GM12864 (cell line): ENCODE measurements at places on chromosomes 2 and 18.

DNA sequence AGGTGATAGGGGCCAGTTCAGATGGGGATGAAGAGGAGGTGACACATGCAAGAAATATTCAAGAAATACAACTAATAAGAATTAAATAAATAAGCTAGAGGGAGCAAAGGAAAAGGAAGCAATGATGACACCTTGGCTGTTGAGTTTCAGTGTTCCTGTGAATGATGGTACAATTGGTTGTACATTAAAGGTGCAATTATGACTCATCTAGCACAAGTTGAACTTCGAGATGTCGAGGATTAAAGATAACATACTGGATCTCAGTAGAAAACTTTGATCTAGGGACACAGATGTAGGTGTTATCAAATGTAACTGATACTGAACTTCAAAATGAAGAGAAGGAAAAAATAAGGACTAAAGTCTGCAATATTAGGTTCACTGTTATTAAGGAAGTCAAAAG lies 760.6 kb upstream of the CHAC2 start:
- no peak for DNase-seq

DNA sequence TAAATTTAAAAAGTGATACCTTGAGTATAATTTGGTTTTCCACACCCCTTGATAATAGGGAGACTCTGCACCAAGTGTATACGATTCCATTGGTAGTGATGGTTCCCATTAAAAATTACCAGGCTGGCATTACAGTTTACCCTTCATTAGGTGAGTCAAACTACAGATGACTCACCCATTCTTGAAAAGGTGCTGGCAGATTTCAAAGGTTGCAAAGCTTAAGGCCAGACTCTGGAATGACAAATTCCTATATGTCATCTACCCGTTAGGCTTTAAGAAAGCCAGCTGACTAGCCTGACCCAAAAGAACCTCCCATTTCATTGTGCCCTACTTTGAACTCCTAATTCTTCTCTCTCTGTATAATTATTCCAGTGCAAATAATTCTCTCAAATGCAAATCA lies 124.4 kb downstream of the LRRTM4 start:
- no peak for DNase-seq

DNA sequence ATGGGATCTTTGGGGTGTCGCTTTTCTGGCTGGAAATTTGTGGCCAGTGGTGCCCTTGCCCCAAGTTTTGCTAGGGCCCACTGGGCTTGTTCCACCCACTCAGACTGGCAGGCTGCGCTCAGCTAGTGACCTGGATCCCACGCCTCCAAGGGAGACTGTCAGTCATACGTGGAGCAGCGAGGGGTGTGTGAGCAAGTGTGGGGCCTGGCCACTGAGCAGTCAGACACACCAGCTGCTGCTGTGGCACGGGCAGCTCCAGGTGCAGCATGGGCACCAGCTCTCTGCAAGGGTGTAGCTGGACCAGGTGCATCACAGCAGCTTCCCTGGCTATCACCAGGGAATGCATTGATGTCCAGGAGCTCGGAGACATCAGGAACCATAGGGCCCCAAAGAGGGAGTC lies 327.0 kb downstream of the NR4A2 start:
- no peak for DNase-seq

DNA sequence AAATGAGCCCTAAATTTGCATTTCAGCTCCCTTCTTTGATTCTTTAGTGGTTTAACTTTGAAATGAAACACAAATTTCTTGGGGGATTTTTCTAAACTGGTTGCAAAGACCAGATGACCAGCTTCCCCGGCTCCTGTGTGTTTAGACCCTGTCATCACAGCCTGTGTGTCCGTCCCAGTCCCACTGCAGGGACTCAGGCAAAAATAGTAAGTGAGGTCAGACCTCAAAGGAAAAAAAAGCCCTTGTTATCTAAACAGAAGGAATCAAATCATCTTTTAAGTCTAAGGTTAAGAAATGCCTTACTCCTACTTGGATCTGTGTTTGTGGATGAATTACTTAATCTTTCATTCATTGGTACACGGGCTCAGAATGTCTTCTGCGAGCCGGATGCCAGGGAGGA lies 423.7 kb downstream of the LPIN1 start:
- no peak for DNase-seq

DNA sequence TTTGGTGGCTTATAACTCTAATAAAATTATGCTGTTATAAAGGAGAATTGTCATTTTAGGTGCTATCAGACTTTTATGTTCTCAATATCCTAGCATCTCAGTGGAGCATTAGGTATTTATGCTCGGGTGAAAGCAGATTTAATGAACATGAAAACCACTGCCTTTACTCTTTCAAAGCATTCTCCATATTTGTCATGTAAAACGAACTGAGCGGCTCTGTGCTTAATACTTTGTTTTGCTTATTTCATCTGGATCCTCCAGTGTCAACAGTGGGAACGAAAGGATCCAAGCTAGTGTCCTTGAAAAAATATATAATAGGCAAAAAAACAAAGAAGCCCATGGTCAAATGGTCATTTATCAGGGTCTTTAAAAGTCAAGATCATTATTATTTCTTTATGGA lies 53.5 kb downstream of the THSD7B start:
- no peak for DNase-seq

DNA sequence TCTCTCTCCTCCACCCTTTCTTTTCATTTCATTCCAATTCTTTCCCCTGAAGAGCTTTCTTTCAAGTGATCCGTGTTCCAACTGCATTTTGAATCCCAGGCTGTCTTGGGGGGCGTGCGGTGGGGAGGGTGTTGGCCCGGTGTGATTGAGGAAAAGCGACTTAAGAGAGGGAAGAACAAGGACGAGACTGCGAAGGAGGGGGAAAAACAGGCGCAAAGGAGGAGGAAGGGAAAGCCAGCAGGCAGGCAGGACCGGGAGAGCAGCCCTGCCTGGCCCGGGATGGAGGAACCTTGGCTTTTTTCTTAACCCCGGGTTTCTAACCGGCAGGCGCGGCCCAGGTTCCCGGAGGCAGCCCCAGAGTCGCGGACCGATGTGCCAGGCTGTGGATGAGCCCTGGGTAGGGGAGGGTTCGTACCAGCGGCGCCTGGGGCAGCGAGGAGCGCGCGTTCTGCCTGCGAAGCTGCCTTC lies 1.3 kb downstream of the ADCYAP1 start:
- no peak for DNase-seq

DNA sequence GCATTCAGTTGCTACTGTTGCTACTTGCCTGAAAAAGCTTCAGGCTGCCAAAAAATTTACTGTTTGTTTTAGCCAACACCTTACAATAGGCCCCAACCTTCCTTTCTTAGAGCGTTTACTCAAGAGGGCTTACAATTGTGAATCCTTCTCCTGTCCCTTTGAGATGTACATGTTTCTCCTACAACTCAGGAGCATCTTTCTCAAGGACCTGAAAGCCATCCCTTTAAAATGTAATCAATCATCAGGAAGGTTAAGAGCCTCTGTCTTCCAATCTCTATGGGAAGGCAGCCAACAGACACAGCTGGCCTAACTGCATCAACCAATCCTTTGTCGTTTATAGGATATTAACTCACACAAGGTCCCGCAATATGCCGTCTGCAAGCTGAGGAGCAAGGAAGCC lies 3.4 kb upstream of the IER3IP1 start:
- DNase-seq, result no peak

DNA sequence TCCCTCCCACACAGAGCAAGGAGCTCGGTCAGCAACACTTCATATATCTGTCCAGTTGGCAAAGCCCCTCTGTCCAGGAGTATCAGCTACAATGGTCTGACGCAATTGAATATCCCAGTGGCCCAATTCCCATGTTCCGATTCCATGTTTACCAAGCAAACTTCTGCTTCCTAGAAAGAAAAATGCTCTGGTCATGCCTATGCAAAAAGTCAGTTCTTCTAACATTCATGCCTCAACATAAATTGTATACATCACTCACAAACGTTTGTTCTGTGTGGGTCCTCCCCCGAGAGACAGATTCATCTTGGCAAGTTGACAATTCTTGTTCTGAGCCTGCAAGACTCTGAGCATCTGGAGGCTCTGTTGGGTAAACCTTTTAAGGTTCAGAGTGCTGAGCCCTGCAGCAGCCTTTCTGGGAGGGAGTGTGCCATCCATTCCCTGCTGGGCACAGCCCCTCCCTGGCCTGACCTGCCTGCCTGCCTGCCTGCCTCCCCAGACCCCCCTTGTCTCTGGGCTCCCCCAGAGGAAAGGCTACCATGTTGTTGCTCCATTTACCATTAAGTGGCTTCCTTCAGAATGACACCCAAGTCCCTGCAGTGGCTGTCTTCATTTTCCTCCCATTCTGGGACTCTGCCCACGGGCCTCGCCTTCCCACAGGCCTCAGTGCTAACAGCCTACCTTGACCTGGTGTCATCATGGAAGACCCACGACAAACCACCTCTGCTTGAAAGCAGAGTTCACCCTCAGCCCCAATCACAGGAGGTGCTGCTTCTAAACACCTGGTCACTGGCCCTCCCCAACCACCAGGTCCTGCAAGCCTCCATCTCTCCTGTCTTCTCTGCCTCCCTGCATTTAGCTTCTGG lies 37.6 kb upstream of the TAF1B start:
- no peak for DNase-seq

- DNase-seq, result no peak
Measured at GRCh38 chr2:160942476-160943142, 217.6 kb upstream of the TANK start.

DNA sequence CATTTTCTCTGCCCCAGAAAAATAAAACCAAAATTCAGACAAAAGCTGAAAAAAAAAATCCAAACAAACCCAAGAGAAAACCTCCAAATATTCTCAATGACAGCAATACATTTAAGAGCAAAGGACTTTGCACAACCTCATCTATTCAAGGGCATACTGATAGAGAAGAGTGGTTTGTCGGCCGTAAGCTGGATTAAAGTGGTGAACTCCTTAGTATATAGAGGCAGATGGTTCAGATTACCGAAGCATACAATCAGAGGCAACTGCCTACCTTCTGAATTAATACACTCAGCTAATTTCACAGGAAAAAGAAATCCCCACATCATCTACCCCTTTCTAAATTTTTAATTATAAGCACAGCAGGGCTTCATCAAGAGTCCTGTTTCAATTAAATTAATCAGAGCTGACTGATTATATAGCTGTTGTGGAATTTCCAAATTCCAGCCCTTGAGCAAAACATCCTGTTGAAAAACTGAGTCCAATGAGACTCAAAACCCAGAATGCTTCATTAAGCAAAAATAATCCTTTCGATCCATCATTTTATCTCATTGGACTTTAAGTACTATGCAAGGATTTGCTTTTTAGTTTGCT lies at the start of gene CPLX4:
TSS of gene CPLX4 (minus strand) at position 190 of the 591 bp plus-strand sequence. CDS start at position 3, 187 bp downstream.
- DNase-seq, result no peak

DNA sequence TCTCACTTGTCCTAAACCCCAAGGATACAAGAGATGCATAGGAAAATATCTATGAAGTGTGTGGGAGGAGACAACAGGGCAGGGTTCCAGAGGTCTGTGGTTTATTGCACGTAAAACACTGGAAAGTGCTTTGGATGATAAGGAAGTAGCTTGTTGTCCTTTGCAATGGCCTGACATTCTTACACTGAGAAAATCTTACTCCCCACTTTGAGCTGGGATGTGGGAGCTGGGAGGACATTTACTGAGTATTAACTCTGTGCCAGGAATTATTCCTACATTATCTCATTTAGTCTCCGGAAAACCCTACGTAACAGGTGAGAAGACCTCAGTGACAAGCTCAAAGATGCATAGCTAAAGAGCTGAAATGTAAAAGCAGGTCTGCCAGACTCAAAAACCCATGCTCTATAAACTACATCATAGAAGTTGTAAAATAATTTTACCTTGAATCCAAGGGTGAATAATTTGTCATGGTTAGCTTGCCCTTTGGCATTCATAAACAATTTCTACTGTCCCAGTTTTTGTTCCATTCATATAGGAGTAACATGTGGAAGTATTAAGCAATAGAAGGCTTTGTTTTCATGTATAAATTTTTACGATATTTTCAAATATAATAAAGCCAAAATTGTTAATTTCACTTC lies 9.2 kb upstream of the GALNT3 start:
- DNase-seq, result no peak

GRCh38 chr2:219570924-219571310 lies 422 bp downstream of the OBSL1 start:
- DNase-seq, result no peak

DNA sequence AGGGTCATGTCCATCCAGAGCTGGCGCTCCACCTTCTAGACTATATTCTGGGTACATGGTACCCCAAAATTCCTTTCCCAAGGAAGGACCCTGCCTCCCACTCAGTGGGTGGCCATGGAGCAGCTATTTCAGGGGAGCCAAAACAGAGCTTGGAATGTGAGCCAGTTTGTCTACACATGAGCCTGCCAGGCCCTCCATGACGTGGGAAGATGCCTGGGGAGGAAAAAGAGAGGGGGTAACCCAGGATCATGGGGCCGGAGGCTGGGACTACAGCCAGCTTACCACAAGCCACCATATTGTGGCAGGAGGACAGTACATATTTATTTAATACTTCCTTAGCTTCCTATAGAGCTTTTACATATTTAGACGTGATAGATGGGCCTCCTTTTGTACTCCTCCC lies 414.7 kb upstream of the TNP1 start:
- DNase-seq, result no peak

- DNase-seq, result no peak
Measured at GRCh38 chr2:148896136-148896535, 21.1 kb downstream of the KIF5C start.

DNA sequence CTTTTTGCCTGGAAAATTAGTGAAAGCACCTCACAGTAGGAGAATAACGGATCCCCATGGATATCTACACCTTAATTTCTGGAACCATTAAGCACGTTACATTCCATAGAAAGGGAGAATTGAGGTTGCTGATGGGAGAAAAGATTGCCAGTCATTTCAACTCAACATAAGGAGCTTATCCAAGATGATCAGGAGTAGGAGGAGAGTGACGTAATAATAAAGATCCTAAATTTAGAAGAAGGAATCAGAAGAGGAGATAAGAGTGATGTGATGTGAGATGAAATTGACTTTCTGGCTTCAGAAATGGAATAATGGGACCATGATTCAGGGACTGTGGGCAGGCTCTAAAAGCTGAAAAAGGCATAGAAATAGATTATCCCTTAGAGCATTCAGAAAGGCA lies 1017.8 kb upstream of the CHAC2 start:
- no peak for DNase-seq

DNA sequence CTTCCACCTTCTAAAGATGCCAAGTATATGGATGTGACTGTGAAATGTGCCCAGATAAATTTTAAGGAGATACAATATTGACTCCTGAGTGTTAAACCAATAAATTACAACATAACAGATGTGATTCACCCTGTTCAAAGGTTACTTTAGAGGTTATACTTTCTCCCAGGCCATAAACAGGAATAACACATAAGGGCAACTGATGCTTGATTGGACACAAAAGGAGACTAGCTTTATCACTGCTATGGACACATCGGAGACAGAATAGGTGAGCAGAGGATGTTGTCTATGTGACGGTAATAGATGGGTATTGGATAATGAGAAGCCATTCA lies 31.9 kb upstream of the SLC25A52 start:
- DNase-seq, result no peak

- no peak for DNase-seq
Measured at GRCh38 chr2:96139181-96139758, 968 bp upstream of the ASTL start.

DNA sequence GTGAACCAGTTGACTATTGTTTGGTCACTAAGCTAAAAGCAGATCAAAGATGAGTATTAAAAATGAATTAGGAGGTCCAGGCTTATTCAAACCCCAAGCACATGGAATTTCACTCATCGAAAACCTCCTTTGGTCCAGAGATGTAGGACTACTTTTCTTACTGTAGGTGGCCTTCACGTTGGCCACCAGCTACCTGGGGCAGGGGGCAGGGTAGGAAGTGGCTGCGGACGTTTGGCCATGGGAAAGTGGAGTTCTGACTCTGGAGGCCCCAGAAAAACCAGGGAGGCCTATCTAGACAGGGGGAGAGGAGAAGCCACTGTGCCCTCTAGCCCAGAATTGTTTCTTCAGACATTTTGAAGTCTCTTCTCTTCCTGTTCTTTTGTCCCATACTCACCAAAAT lies 31.8 kb upstream of the CABLES1 start:
- DNase-seq, result no peak

- DNase-seq, result peak; percentile 70
Measured at GRCh38 chr18:23133860-23134779, 1.2 kb upstream of the CABLES1 start.
